ENCODE measurements at places on chromosomes 12 and 14.

DNA sequence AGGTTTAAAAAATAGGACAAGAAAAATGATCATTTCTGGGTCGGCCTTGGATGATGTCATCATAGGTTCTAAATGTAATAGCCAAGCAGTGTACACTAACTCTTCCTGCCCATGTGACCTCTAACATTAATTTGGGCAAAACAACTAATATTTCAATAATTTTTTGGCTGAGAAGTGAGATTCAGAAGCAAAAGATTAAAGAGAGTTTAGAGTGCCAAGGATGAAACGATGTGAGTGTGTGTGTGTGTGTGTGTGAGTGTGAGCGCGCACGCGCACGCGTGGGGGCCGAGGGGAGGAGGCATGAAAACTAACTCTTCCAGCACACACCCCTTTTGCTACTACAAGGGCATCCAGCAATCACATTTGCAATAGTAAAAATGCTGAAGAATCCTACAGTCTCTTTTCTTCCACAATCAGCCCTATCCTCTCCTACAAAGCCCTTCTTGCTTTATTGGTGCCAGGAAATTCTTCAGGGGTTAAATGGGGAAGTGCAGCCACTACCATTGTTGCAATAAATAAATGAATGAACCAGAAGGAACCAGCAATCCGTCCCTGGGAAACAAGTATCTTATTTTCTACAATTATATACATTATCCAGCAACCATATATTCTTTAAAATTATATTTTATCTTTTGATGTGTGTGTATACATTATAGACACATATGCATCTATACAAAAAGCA is 52.9 kb downstream of the PEBP1 start:
- DNase-seq: no peak

DNA sequence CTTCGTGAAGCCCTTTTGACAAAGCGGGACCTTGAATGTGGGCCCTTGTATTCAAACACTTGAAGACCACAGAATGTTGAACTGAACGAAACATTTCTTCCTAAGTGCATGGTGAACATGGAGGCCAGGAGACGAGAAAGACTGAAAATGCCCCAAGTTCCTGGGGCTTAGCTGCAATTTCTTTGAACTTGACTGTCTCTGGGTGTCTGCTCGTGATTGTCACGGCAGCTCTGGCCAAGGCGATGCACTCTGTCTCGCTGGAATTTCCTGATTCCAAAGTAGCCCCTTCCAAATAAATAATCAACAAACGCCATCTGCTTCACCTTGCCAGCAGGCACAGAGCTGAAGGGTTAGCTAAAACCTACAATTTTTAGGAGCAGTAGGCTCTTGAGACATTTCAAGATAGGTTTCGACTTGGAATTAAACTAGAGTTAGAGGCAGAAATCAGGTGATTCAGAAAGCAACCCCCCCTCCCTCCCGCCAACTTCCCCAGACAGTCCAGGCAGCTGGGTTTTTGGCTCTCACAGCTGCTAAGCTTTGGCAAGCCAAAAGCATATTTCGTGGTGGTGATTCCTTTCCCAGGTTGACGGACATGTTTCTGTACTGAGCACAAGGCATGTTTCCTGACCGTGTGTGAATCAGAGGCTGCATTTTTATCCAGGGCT is 13.5 kb upstream of the IRF2BPL start:
- DNase-seq: no peak

- no peak for DNase-seq
Measured at GRCh38 chr12:49334226-49334625, 2.8 kb downstream of the C1QL4 start.

DNA sequence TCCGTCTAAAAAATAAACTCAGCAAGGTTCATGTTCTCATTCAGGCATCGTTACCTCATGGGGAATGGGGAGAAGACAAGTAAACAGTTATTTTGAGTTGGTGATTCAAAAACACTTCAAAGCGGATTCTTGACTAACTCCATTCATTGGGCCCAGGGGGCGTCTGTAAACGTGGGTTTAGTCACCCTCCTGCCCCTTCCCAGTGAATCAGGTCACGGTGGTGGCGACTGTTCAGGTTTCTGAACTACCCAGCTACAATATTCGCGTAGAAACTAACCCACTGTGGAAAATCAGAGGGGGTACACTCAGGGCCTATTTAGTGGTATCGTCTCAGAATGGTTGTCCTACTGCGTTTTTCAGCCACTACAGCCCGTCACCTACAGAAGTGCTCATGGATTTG is 15.2 kb downstream of the OR6S1 start:
- DNase-seq: no peak

DNA sequence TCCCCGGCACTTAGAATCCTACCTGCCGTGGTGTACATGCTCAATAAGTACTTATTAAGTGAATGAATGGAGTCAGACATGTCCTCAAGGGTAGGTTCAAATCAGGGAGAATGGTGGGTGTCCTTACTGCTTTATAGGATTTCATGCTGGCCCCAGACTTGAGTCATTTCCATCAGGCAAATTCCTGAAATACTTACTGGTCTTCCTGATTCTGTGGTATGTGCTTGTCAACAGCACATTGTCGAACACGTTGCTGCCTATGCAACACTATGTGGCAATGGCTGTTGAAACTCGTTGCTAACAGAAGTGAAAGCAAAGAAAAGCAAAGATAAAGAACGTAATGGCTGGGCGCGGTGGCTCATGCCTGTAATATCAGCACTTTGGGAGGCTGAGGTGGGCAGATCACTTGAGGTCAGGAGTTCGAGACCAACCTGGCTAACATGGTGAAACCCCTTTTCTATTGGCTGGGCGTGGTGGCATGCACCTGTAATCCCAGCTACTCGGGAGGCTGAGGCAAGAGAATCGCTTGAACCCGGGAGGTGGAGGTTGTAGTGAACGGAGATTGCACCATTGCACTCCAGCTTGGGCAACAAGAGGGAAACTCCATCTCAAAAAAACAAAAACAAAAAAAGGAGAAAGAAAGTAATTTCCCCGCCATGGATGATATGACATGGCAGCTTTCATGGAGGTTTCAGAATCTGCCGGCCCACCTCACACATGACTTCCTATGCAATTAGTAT is 214.9 kb downstream of the ZFP36L1 start:
- DNase-seq: no peak

DNA sequence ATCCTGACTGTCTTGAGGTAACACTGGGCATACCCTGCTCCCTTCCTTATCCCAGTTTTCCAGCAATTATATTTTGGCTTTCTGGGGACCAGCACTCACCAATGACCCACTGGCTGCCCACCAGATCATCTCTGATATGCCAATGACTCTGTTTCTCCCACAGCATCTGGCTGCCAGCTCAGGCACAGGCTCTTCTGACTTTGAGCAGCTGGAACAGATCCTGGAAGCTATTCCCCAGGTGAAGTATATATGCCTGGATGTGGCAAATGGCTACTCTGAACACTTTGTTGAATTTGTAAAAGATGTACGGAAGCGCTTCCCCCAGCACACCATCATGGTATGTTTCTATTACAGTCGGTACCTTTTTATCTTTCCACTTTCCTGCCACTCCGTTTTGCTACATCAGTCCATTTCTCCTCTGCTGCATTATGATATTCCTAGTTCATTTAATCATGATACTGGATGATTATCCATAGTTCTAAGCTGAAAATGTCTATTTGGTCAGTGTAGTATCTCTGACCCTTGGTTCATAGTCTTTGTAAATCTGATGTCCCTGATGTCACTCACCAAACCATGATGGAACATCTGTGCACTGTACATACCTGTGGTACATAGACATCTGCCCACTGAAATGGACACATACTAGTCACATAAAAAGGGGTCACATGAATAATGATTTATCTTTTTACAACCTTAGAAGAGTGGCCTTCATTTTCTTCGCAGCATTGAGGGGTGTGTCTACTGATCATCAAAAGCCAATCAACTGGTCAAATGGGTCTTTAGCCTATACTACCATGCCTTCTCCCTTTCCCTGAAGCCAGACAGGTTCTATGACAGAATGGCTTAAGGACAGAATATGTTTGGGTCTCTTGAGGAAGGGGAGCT is 3.3 kb downstream of the GMPR2 start:
- DNase-seq: no peak

DNA sequence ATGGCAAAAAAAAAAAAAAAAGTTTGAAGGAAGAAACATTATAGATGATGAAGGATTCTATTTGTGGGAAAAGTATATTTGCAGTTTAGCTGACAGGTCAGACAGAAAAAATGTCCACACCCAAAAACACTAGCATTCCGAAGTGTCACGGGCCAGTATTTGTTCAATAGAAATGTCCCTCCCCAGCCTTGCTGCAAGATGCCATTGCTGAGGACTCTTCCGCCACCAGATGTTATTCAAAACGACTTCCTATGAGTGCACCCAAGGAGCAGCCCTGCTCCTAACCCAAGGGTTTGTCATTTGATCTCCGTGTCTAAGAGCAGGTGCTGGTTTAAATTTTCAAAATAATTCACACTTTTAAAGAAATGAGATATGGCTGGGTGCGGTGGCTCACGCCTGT is 163.1 kb downstream of the GCH1 start:
- no peak for DNase-seq

DNA sequence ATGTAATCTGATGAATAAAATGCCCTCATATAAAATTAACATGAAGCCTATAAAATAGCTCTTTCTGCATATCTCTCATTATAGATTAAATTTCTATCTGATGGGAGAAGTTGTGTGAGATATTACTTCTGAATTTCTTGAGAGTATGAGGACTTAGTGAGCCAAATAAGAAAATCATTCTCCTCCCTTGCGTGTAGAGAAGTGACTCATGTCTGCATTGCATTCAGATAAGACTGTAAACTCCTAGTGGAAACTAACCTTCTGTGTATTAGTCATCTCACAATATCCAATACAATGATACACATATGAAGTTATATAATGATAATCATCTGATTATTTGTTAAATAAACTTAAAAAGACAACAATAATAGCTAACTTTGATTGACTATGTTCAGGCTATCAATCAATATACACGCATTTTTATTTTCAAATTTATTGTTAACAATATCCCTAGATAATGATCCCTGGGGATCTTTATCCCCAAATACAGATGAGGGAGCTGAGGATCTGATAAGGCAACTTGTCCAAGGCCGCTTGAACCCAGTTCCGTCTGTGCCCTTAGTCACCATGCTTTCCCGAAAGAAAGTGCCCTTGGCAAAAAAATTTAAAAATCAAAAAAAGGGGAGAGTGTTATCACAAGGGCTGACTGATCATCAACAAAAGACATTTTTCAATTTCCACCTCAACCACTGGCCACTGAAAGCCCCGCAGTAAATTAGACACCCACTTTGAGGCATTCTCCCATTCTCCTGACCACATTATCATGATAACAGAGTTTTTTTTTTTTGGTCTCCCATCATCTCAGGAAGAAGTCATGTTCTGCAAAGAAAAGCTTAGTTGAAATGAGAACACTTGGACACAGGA is 189.2 kb upstream of the RASSF8 start:
- DNase-seq: no peak

- no peak for DNase-seq
Measured at GRCh38 chr12:58249610-58250009, 308.2 kb downstream of the ATP23 start.

DNA sequence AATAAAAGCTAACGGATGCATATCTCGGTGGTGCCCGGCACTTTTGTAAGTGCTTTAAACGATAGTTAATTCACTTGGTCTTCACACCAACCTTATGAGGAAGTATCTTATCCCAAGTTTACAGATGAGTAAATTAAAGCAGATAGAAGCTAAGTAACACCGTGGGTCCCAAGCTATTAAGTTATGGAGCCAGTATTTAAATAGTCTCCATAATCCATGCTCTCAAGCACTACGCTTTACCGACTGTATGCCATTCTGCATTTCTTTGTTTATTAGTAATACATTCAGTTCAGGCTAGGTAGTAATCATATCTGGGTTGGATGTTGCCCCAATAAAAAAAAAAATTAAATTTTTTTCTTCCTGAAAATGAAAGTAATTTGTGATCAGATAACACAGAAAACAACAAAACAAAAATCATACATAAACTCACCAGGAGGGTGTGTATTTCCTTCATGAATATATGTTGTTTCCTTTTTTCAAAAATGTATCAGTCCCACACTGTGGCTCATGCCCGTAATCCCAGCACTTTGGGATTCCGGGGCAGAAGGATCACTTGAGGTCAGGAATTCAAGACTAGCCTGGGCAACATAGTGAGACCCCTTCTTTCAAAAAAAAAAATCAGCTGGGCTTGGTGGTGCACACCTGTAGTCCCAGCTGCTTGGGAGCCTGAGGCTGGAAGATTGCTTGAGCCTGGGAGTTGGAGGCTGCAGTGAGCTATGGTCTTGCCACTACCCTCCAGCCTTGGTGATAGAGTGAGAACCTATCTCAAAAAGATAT is 1.4 kb upstream of the M6PR start:
- DNase-seq: no peak

DNA sequence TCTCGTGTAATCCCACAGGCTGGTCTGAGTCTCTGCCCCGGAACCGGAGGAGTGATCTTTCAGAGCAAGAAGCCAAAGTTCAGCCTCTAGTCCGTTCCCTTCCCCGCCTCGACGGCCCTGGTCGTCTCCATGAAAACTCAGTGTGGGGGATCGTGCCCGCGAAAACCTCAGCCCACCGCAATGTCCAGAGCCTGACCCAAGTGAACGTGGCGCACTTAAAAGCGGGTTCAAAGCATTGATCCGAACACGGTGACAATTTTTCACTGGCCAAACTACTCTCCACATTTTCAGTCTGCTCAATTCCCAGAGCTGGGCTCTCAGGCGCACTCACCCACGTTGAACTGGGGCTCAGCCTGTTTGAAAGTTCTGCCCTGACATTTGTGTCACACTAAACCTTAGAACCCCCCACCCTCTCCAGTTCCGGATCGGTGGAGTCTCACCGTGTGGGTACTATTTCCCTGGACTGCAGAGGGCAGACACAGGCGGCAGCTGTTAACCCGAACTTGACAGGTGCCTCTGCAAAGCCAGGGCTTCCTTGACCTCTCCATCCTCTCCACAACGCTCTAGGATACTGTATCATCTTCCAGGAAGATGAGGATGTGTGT is 886 bp upstream of the PRICKLE1 start:
- DNase-seq: no peak

- no peak for DNase-seq
Measured at GRCh38 chr14:53226553-53226952, 73.4 kb upstream of the DDHD1 start.

GRCh38 chr12:114395233-114395632 is 10.7 kb downstream of the TBX5 start:
- DNase-seq: no peak

- DNase-seq: no peak
Measured at GRCh38 chr12:89433634-89434033, 81.3 kb upstream of the DUSP6 start.

DNA sequence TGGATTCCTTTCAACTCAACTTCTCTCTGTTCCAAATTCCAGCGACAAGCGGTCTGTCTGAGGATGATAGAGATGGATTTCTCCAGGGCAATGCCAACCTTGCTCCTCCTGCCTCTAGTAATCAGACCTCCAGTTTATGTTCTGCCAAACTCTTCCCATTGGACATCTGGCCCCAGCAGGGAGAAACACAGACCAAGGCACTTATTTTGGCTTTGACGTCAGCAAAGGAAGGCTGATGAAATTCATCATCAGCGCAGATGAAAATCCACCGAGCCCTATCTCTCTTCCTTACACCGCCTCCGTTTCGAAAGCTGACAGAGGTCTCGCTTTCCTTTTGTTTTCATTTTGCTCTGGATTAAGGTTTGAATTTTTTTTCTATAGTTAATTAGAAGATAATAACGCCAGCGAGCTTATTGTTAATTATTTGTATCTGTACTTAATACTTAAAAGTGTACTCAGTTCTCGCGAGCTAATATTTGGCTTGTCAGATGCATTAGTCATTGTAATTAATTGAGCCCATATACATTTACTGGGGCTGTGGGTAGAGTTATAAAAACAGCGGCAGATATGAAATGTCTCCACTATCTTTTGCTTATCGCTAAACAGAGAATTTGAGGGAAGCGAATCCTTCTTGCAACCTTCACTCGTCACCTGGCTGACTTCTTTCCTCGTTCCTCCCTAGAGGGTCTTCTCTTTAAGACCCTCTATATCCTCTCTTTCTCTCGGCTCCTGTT is 35.9 kb upstream of the MED13L start:
- no peak for DNase-seq

All from activated naive CD8-positive, alpha-beta T cell treated with anti-CD3 and anti-CD28 coated beads, Interleukin-2, amount 50 U/mL, for 16 hours (primary cell).